Forelimb muscle (tissue), 1 donor: ENCODE measurements at places on chromosomes 12 and 14. TPM values are rescaled to one million over a fixed set of nuclear protein-coding genes. Genes with fewer than 3 reads are reported as not detected.

The HCAR3 gene
- polyA plus RNA-seq, result not detected

The ATP2A2 gene
- polyA plus RNA-seq, result 635 TPM

The KERA gene
- 38.1 TPM for polyA plus RNA-seq

The RHOJ gene
- 25.9 TPM for polyA plus RNA-seq

The OVCH1 gene
- 0.54 TPM for polyA plus RNA-seq

The SMARCD1 gene
- polyA plus RNA-seq, result 53.4 TPM

The NXPH4 gene
- polyA plus RNA-seq, result 2.8 TPM

The DACT1 gene
- 23.3 TPM for polyA plus RNA-seq

The CAPZA3 gene
- polyA plus RNA-seq, result not detected

The ETFBKMT gene
- 2.3 TPM for polyA plus RNA-seq

The KRT73 gene
- not detected for polyA plus RNA-seq

The INHBC gene
- polyA plus RNA-seq, result 0.25 TPM

The PIWIL1 gene
- polyA plus RNA-seq, result 0.08 TPM

The PSMB5 gene
- polyA plus RNA-seq, result 226 TPM

The RAPGEF3 gene
- polyA plus RNA-seq, result 11.6 TPM

The NOVA1 gene
- polyA plus RNA-seq, result 13.2 TPM

The KCNC2 gene
- polyA plus RNA-seq, result 0.38 TPM

The NKX2-1 gene
- polyA plus RNA-seq, result not detected
